Thoracic aorta (tissue), 2 donors: ENCODE measurements at places on chromosomes 5 and 9. TPM values are rescaled to one million over a fixed set of nuclear protein-coding genes. Genes with fewer than 3 reads are reported as not detected.

The TRAF2 gene
- 11.6 TPM for total RNA-seq

DNA sequence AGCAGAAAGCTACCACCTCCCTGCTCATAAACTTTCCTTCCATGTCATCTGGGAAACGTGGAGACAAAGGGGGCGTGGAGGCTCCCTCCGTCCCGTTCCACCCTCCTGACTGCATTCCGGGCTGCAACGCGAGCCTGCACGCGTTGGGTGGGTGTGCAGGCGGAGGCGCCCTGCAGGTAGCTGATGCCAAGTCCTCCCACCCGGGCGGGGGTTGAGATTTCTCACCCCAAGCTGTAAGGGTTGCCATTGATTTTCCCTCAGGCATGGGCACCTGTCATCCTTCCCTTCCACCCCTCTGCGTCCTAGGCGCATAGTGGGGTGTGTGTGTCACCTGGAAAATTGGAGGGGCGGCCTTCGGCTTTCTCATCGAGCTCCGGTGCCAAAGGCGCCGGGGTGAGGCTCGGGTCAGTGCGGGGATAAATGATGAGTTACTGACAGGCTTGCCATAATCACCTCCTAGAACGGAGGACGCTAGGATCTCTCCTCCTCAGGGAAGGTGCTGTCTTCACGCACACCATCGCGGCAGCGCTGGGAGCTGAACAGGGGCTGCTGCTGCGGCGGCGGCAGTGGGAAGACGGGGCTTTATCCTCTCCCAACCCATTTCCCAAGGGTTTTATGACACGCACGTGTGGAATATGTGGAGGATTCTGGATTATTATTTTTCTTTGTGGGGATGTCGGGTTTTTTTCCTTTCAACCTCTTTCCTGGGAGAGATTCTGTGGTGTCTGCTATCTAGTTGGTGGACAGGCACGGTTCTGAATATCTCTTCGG lies 973 bp downstream of the PLPPR1 start:
- H3K4me1 ChIP-seq: no peaks in the 10 kb centered on the region
- DNase-seq: no peak
- no peak overlapping the region for H3K4me3 ChIP-seq
- H3K27ac ChIP-seq: no peak overlapping the region
- H3K36me3 ChIP-seq: no peaks in the 10 kb centered on the region
- H3K27me3 ChIP-seq: peaks cover 7% of the 10 kb centered on the region

DNA sequence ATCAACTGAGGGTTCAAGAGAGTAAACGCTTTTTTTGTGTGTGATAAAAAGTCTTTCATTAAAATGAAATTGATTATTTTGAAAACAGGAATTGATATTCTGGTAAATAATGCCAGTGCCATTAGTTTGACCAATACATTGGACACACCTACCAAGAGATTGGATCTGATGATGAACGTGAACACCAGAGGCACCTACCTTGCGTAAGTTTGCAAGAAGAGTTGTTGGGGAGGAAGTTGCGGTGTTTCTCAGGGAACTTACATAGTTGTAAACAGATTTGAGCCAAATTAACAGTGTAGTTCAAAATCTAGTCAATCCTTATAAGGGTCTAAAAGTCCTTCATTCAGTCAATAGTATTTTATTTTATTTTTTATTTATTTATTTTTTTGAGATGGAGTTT lies 28.9 kb downstream of the HSDL2 start:
- H3K27me3 ChIP-seq: no peaks in the 10 kb centered on the region
- H3K4me1 ChIP-seq: peaks cover 12% of the 10 kb centered on the region
- no peak overlapping the region for H3K4me3 ChIP-seq
- H3K36me3 ChIP-seq: peaks cover 11% of the 10 kb centered on the region
- no peak for DNase-seq

DNA sequence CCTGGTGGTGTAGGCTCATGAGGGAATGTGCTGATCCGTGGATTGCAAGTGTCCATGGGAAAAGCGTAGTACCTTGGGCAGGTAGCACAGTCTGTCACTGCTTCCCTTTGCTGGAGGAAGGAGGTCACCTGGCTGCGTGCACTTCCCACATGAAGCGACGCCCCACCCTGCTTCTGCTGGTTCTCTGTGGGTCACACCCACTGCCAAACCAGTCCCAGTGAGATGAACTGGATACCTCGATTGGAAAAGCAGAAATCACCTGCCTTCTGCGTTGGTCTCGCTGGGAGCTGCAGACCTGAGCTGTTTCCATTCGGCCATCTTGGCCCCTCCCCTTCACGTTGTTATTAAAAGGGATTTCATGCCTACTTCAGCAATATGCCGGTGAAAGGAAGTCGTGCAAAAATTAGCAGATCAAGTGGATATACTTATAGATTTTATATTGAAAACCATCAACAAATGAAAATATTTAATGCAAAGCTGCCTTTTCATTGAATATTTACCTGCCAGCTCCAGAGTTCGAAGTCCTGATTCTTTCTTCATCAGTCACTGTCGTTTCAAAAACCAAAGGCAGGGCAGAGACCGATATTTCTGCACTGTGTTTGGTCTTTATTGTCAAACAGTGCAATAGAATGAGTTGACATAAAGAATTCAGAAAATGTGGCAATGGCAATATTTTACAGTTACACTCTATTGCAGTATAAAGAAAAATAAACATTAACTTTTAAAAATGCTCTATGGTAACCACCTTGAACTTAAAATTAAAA lies 123.2 kb downstream of the JAKMIP2 start:
- no peak overlapping the region for H3K4me3 ChIP-seq
- no peak overlapping the region for H3K27ac ChIP-seq
- H3K27me3 ChIP-seq: no peaks in the 10 kb centered on the region
- no peaks in the 10 kb centered on the region for H3K4me1 ChIP-seq
- no peaks in the 10 kb centered on the region for H3K36me3 ChIP-seq
- DNase-seq: no peak

The FST gene
- 12.6 TPM for total RNA-seq

- H3K27ac ChIP-seq: no peak overlapping the region
- no peak for DNase-seq
- no peaks in the 10 kb centered on the region for H3K27me3 ChIP-seq
- H3K4me1 ChIP-seq: no peaks in the 10 kb centered on the region
- H3K4me3 ChIP-seq: no peak overlapping the region
- H3K36me3 ChIP-seq: no peaks in the 10 kb centered on the region
Observed at GRCh38 chr9:98383758-98384157, 128.3 kb upstream of the TBC1D2 start.

GRCh38 chr5:54993318-54993717 lies 7.9 kb upstream of the ESM1 start:
- H3K36me3 ChIP-seq: no peaks in the 10 kb centered on the region
- DNase-seq: no peak
- no peaks in the 10 kb centered on the region for H3K27me3 ChIP-seq
- no peak overlapping the region for H3K4me3 ChIP-seq
- H3K4me1 ChIP-seq: no peaks in the 10 kb centered on the region

The PHYHD1 gene
- 36.3 TPM for total RNA-seq

GRCh38 chr9:82128011-82128696 lies 139.6 kb downstream of the SPATA31D1 start:
- no peak for DNase-seq
- no peaks in the 10 kb centered on the region for H3K27me3 ChIP-seq
- no peak overlapping the region for H3K27ac ChIP-seq
- H3K36me3 ChIP-seq: no peaks in the 10 kb centered on the region
- no peak overlapping the region for H3K4me3 ChIP-seq

The PCDHGA6 gene
- 13.1 TPM for total RNA-seq

DNA sequence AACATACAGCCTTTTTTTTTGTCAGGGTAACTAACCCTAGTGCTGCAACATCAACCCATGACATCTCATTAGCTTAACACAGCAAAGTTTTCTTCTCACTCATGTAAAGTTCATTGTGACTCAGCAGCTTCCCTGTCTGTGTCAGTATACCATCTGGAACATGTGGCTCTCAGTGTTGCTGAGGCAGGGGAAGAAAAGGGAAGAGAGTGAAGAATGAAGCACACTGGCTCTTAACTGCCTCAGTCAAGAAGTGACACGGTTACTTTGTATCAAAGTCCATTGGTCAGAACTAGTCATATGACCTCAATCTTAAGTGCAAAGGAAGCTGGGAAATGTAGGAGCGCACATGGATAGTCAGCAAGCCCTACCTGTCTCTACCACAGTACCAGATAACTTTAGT lies 185.0 kb upstream of the ELL2 start:
- no peak overlapping the region for H3K4me3 ChIP-seq
- H3K4me1 ChIP-seq: peaks cover 10% of the 10 kb centered on the region
- no peaks in the 10 kb centered on the region for H3K36me3 ChIP-seq
- no peaks in the 10 kb centered on the region for H3K27me3 ChIP-seq
- no peak for DNase-seq

DNA sequence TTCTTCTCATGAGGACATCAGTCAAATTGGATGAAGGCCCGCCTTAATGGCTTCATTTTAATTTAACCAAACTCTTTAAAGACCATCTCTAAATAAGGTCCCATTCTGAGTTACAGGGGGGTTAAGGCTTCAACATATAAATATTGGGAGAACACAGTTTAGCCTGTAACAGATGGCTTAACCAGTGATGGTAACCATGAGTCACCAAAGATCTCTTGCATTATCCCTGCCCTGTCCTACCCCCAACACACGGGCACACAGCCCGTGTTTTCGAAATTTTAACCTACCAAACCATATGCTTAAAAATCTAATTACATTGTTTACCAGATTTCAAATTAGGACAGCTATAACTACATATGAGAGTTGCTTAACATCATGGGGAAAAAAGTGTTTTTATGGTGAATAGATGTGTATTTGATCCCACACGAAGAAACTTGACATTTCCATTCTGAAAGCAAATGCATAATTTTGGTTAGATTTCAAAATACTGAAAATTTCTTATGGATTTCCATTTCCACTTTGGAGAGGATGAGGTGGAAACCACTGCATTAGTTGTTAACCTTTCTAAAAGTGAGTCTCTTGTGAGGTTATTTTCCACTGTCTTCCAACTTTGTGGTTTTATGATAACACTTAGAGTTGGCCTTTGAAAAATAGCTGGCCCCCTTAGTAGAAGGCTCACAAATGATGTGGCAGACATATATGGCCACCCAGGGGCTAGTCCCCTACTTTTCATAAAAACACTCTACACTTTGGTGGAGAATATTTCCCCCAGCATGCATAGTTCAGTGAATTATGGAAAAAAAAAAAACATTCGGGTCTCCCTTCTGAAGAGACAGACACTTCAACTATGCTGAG lies 849.3 kb downstream of the TLE1 start:
- DNase-seq: no peak
- H3K4me1 ChIP-seq: no peaks in the 10 kb centered on the region
- no peak overlapping the region for H3K4me3 ChIP-seq
- no peaks in the 10 kb centered on the region for H3K27me3 ChIP-seq

- DNase-seq: no peak
- H3K36me3 ChIP-seq: no peaks in the 10 kb centered on the region
- H3K4me3 ChIP-seq: no peak overlapping the region
- H3K27ac ChIP-seq: no peak overlapping the region
- H3K4me1 ChIP-seq: no peaks in the 10 kb centered on the region
Observed at GRCh38 chr5:75856056-75856455, 138.8 kb upstream of the POC5 start.

DNA sequence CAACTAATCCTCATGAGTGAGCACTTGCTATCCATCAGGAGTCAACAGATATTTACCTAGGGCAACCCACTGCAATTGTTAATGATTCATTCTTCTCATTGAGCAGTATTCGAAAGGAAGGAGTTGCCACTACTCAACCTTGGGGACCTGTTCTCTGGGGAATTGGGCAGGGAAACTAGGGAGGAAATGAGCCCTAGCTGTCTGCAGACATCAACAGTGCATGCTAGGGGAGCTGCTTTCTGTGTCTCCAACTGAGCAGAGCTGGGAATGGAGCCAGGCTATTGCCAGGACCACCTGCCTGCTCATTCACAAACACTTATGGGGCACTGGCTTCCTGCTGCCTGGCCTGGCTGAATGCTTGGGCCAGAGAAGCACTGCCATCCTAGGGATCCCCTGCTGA lies 183.4 kb downstream of the TMEM38B start:
- no peak overlapping the region for H3K27ac ChIP-seq
- H3K27me3 ChIP-seq: no peaks in the 10 kb centered on the region
- H3K4me3 ChIP-seq: no peak overlapping the region
- H3K36me3 ChIP-seq: no peaks in the 10 kb centered on the region

GRCh38 chr9:111035543-111036428 lies 2.5 kb downstream of the LPAR1 start:
- peaks cover 65% of the 10 kb centered on the region for H3K4me1 ChIP-seq
- DNase-seq: no peak
- H3K4me3 ChIP-seq: peak overlapping the region; percentile 93
- H3K27ac ChIP-seq: peak overlapping the region; percentile 85

The TRIP13 gene
- total RNA-seq: 1.6 TPM

DNA sequence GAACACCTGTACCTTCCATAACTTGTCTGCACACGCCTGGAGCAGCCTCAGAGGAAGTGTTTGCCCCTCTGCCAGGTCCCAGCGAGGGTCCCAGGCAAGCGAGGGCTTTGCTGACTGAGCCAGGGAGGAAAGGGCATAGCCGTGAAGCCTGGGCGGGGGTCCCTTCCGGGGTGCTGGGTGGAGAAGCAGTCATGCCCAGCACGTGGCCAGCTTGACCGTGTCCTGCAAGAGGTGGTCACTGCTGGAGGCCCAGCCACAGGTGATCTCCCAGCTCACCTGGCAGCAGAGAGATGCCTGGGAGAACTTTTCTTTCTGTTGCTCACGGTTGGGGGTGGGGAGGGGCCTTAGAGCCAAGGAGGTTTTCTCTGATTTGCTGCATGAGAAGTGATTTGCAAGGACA lies 195.3 kb downstream of the CACNA1B start:
- H3K4me3 ChIP-seq: no peak overlapping the region
- H3K36me3 ChIP-seq: no peaks in the 10 kb centered on the region
- H3K27ac ChIP-seq: no peak overlapping the region
- H3K4me1 ChIP-seq: no peaks in the 10 kb centered on the region

DNA sequence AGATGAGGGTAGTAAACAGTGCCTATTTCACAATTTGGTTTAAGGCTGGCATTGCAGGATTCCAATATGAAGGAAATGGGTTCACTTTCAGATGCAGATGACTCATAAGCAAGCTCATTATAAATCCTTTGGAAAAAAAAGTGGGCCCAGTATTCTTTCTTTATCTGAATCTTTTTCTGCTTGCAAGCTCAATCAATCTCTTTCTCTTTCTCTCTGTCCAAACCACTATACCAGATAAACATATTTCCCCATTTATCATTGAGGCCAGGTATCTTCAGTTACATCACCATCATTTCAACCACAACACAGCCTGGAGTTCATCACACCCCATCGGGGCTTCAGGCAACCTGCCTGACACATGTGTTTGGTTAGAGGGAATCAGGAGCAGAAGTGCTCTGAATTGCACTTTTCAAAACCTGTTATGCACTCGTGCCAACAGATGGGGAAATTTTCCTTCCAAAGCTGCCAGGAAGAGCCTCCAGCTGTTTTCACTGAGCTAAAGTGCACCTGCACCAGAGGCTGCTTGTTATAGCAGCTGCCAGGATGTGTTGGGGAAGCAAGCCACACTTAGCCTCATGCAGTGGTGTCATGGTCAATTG lies 30.0 kb upstream of the MAMDC2 start:
- peaks cover 6% of the 10 kb centered on the region for H3K4me1 ChIP-seq
- no peak overlapping the region for H3K4me3 ChIP-seq
- H3K27me3 ChIP-seq: no peaks in the 10 kb centered on the region
- DNase-seq: no peak
- peak overlapping the region; percentile 64 for H3K27ac ChIP-seq

The CNTNAP3B gene
- total RNA-seq: 94.8 TPM

The SERF1A gene
- 10.0 TPM for total RNA-seq

The ADAMTS2 gene
- 34.4 TPM for total RNA-seq

- H3K27me3 ChIP-seq: no peaks in the 10 kb centered on the region
- DNase-seq: no peak
Observed at GRCh38 chr5:78675956-78676730, 27.6 kb upstream of the LHFPL2 start.
